SHP77 treated with DMSO at 0.1 percent for 48 hours (cell line): ENCODE measurements at places on chromosomes 4 and X.

- DNase-seq: no peak
These were observed 82.5 kb upstream of the CPEB2 start for GRCh38 chr4:14919785-14920184.

- no peak for DNase-seq
These were observed 161.2 kb downstream of the EFNB1 start for GRCh38 chrX:68989865-68990606.

GRCh38 chr4:10130178-10130888 is 13.7 kb upstream of the WDR1 start:
- DNase-seq: no peak

GRCh38 chrX:153927672-153927921 is 1.5 kb upstream of the ARHGAP4 start:
- no peak for DNase-seq

- DNase-seq: no peak
These were observed 24.5 kb upstream of the PJA1 start for GRCh38 chrX:69189576-69190371.

- DNase-seq: no peak
These were observed 740.9 kb downstream of the ARAP2 start for GRCh38 chr4:35503435-35503834.
